T-helper 1 cell (primary cell): ENCODE measurements at places on chromosomes 3 and 15.

GRCh38 chr15:79195802-79196201 is 86.7 kb upstream of the ANKRD34C start:
- no peak for DNase-seq

DNA sequence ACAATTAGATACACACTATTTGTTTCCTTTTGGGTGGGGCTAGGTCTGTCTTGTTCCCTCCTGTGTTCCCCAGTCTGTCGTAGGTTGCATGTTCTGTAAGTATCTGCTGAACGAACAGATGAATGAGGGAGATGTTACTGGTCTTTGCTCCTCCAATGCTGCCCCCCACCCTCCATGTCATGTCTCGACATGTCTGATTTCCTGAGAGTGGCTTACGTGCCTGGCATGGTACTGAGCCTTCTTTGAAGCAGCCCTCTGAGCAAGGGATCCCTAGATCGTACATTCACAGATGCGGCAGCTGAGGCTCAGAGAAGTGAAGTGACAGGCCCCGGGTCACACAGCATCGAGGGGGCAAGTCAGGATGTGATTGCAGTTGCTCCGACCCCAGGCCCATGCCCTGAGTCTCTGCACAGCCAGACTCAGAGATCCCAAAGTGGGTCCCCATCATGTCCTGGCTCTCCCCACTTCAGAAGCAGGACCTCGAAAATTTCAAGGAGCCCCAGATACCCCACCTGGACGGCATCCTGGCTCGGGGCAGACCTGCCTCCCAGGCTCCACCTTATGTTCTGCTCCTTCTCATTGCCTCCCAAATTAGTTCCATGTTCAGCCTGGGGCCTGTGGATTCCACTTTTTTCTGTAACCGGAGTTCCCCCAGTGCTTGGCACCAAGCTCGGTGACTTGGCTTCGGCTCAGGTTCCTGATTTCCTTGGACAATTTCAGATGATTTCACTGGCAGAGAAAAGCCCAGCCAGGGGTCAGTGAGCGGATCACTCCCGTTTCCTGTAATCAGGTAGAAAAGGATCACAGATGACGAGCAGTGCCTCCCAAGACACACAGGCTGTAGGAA is 24.7 kb downstream of the GOLGA6L2 start:
- no peak for DNase-seq

DNA sequence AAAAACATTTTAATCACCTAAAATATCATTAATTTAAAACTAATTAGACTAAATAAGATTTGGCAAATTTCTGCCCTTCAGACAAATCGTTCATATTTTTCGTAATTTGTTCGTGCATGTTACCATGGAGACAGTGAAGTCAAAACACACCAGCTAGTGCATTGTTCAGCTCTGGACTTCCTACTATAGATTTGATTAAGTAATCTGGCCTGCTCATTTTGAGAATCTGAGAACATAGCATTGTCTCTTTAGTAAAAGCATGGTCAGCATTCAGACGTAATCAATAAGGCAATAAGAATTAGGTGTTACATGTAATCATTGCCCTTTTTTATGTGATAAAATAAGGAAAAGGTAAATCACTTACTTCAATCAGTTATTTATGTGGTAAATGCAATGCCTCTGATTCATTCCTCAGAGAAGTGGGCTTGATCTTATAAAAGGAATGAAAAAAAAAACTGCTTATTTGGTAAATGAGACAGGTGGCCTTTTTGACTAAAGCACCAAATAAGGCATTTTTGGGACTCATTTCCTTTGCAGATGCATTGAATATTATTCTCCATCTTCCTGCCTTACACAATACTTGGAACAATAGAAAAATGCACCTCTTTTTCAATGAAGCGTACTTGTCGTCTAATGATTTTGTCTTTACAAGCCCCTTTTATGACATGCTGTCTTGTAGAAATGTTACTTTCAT is 84.5 kb upstream of the FNDC3B start:
- no peak for DNase-seq

- no peak for DNase-seq
Observed at GRCh38 chr3:197974016-197974415, 14.0 kb downstream of the LMLN start.

DNA sequence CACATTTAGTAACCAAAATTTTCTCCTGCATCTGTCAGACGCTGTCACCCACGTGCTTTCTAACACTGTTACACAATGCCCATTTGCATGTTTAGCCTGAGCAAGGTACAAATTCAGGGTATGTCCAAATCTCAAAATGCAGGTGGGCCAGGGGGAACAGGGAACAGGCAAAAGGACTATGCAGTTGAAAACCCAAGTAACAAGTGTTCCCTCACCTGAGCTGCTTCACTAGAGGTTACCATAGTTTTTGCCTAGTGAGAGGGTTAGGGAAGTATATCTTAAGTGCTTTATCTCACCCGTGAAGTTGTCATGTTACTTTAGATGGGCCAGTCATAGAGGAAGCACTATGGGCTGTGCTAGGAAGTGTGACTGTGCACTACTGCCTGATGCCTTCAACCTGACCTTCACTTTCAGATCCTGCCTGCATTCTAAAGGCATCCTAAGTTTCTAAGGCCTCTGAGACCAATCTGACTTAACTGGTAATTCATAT is 6.0 kb upstream of the TMEM87A start:
- no peak for DNase-seq

GRCh38 chr15:74383695-74384565 is 16.5 kb upstream of the CYP11A1 start:
- no peak for DNase-seq

DNA sequence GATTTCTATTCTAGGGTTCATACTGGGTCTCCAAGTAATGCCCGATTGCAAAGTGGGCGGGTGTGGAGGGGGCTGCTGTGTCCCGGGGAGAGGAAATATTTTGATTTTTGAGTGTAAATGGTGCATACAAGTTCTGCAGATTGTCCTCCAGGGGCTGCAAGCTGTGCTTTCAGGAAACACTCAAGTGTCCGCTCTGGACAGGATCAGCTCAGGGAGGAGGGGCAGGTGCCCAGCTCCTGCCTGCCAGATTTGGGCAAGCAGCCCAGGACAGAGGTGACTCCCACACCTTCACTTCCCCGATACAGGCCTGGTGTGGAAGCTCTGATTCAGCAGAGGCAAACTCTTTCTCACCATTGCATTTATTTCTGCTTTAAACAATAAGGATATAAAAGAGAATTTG is 142.7 kb downstream of the ALDH1A2 start:
- no peak for DNase-seq

GRCh38 chr3:97938444-97938843 is 33.8 kb downstream of the RIOX2 start:
- no peak for DNase-seq

GRCh38 chr15:67177752-67178151 is 76.7 kb downstream of the AAGAB start:
- DNase-seq = no peak

GRCh38 chr3:15728766-15729165 is 69.0 kb downstream of the ANKRD28 start:
- DNase-seq = no peak

- DNase-seq = no peak
Observed at GRCh38 chr3:75332794-75333193, 331.3 kb upstream of the FRG2C start.

DNA sequence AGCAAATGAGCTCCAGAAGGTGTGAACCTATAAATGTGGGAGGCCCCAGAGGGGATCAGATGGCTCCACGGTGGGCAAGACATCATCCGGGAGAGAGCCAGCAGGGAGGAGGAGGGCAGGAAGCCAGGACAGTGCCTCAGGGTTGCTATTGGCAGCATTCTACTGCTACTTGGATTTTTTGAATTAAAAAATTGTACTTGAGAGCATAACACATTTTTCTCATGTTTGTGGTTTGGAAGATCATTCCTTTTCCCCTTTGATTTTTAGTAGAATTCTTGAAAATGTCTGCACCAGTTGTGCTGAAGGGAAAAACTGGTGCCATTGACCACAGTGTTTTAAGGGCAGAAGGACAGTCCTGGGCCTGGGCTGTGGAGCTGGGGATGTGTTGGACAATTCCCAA is 59.2 kb downstream of the LYZL4 start:
- DNase-seq = no peak

DNA sequence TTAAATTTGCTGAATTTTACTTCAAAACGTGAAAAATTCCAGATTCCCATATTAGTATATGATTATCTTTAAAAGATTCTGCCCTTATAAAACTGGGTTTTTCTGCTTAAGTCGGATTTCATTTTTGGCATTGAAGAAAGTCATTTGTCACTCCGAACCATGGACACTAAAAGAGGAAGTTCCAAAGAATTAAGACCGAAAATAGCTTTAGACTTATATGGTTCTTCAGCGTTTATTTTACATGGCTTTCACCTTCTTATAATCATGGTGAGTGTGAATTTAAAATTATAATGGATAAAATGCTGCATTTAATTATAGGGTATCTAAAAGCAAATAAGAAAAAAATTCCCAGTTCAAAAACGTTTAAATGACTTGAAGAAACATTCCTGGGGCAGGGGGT is 1.0 kb downstream of the C3orf38 start:
- DNase-seq = no peak

- DNase-seq = no peak
Observed at GRCh38 chr3:187889601-187890404, 144.5 kb upstream of the BCL6 start.

- DNase-seq = no peak
Observed at GRCh38 chr3:184240384-184241140, 8.2 kb downstream of the ALG3 start.

DNA sequence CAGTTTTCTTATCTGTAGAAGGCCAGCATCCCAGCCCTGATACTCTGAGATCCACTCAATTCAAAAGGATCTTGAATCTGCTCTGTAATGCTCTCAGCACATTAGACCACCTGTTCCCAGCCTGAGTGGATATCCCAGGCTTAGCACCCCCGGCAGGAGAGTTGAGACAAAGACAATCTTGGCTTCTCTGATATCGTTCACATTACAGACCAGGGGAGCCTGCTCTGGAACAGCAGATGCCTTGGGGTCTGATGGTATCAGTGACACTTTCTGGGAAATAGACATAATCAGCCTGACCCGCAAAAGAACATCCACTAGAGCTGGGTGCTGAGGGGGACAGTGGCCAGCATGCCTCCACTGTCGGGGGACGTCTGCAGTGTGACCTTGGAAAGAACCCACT is 70.6 kb downstream of the BDH1 start:
- DNase-seq = no peak

DNA sequence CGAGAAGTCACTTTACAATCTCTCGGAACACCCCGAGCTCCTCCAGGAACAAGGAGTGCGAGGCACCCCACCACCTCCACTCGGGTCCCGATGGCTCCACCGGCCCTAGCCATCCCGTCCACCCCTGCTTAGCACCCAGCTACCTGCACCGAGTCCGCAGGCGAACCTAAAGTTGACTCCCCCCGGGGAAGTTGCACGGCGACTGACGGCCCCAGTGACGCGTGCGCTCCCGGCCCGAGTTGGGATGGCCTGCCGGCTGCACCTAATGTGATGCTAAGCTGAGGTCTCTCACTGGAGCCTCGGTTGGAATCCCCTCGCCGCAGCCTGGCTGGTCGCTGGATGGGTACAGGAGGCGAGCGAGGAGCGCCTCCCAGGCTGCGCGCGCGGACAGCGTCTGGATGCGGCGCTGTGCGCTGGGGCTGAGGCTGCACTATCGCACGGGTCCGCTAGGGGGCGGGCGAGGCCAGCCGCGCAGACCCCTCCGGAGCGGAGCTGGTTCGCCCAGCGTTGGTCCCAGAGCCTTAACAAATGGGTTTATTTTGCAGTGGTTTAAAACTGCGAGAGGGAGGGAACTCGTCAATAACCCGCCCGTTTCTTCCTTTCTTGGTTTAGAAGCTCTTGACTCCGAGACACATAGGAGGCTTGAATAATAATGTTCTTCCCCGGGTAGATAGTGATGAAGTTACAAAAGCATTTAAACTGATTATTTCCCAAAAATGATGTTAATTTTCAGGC is at the start of gene OXTR:
TSS of gene OXTR (minus strand) at position 526 of the 735 bp plus-strand sequence. CDS start 1,426 bp downstream, outside the sequence.
- peak; percentile 49 for DNase-seq

DNA sequence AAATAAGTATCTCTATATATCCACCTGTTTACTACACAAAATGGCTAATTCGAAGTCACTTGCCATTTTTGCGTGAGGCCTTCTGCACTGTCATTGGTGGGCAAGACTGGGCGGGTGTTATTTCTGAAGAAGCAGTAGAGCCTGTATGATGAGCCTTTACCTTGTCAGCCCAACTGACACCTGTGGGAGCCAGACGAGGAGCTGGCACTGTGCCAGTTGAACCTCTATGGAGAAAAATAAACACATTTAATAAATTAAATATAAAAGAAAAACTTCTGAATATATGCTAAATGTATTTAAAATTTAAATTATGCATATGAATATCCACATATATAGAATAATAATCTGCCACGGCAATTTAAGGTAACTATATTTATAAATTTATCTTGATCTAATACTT is 109.9 kb downstream of the SCAPER start:
- DNase-seq = no peak

DNA sequence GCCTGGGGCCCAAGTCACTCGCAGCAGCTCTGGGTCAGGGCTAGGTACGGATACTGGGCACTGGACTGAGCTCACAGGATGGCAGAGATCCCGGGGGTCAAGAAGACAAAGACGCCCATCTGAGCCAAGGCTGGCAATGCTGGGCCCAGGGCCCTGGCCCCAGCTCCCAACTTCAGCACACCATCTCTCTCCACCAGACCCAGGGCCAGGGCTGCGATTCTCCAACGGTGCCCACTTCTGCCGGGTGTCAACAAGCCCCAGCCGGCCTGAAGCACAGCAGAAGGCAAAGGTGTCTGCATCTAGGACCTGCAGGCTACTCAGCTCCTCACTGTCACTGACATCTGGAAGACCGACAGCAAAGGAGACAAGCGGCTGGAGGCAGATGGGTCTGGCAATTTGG is 8.6 kb downstream of the WDR73 start:
- DNase-seq = no peak

DNA sequence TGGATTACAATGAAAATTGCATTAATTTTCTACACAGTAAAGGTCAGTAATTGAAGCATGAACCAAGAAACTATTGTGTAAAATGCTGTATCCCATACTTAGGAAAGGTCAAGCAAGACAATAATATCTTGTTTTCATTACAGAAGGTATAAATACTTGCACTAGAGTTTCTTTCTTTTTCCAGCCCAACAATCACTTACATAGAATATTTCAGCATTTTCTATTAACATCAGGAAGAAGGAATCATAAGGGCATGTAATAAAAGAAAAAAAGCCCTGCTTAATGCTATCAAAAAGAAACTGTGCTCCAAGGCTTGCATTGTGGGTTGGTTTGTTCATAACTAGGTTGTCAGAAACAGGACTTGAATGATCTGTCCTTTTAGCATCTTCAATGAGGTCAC is 215.1 kb downstream of the MCTP2 start:
- DNase-seq = no peak

DNA sequence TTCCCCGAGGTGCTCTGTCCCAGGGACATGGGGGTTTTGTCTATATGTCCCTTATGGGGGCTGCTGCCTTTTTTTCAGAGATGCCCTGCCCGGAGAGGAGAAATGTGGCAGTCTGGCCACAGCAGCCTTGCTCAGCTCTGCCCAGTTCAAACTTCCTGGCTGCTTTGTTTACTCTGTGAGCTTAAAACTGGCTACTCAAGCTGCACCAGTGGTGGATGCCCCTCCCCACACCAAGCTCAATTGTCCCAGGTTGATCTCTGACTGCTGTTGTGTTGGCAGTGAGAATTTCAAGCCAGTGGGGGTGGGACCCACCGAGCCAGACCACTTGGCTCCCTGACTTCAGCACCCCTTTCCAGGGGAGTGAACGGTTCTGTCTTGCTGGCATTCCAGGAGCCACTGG is 188.9 kb downstream of the STXBP5L start:
- no peak for DNase-seq

GRCh38 chr3:159839561-159840379 is 148.9 kb upstream of the IL12A start:
- no peak for DNase-seq

- DNase-seq = no peak
Observed at GRCh38 chr3:86420990-86421739, 569.8 kb downstream of the VGLL3 start.

- no peak for DNase-seq
Observed at GRCh38 chr3:55782351-55782750, 295.2 kb upstream of the WNT5A start.
